ENCODE measurements at places on chromosomes 2 and 18.

DNA sequence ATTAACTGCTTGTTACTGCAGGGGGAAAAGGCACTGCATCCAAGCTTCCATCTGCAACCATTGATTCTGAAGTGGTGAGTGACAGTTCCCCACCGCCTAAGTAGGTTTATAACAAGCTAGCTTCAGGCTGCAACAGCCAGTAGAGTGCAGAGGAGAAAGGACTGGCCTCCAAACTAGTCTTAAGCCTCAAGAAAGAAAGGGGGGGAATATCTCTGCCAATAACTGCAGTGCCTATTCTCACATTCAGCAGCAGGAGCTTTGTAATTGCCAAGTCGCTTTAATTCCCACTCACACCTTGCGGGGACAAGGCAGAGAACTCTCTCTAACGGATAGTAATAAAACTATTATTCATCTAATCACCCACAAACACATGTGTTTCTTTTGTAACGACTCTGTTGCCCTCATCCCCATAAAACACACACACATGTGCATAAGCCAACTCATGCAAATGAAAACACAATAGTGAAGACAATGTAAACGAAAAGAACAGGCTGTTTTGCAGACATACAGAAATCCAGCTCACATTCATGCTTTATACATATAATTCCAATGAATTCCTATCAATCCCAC, 1963.3 kb upstream of the PIK3C3 start:
- DNase-seq = no peak

- DNase-seq = no peak
Observed at GRCh38 chr18:63320975-63321265, 1.4 kb upstream of the BCL2 start.

GRCh38 chr2:32715391-32715841, 87.6 kb downstream of the TTC27 start:
- no peak for DNase-seq

DNA sequence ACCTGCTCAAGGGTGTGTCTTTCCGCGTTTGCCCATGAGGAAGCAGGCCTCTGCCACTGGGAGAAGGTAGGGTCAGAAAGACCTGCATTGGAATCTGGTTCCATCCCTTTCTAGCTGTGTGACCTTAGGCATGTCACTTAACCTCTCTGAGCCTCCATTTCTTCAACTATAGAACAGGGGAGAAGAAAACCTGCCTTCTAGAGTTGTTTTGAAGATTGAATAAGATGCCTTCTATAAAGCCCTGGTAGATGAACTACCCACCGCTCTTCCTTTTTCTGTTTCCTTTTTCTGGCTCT, 507 bp downstream of the NAT8 start:
- DNase-seq = no peak

DNA sequence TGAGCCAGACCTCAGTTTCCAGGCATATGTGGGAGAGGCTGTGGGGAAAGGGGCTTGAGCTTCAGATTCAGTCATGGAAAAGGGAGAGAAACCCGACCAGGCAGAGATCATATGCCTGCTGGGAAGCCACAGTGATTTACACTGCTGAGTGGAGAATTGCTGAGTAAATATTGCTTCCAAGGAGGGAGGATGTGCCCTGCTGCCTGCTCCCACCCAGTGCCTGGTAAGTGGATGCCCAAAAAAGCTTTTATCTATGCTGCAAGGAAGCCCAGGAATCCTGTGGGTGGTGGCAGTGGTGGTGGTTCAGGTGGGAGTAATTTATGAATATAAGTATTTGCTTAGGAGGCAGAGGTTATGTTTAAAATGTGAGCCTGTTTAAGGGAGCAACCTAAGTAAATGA, 39.5 kb downstream of the INO80C start:
- no peak for DNase-seq

GRCh38 chr2:26471766-26472706, 5.9 kb downstream of the OTOF start:
- DNase-seq = no peak

Data from cerebellar nuclear complex (tissue), 1 donor.